RPMI7951 (cell line): ENCODE measurements at places on chromosomes 1 and 21. TPM values are rescaled to one million over a fixed set of nuclear protein-coding genes. Genes with fewer than 3 reads are reported as not detected.
A peak's percentile ranks its signal among the peaks of the same experiment; 100 is the strongest.

The GPR52 gene
- total RNA-seq: 0.24 and 0.49 TPM in 2 replicates

The TGFB2 gene
- 11.3 and 18.7 TPM in 2 replicates for total RNA-seq

GRCh38 chr1:223776075-223776814 lies 63.9 kb downstream of the CAPN2 start:
- peak; percentile 78 for DNase-seq

GRCh38 chr1:6443339-6444115 lies 19.0 kb downstream of the ESPN start:
- DNase-seq: no peak

GRCh38 chr1:203465948-203466347 lies 9.7 kb upstream of the PRELP start:
- DNase-seq: no peak

DNA sequence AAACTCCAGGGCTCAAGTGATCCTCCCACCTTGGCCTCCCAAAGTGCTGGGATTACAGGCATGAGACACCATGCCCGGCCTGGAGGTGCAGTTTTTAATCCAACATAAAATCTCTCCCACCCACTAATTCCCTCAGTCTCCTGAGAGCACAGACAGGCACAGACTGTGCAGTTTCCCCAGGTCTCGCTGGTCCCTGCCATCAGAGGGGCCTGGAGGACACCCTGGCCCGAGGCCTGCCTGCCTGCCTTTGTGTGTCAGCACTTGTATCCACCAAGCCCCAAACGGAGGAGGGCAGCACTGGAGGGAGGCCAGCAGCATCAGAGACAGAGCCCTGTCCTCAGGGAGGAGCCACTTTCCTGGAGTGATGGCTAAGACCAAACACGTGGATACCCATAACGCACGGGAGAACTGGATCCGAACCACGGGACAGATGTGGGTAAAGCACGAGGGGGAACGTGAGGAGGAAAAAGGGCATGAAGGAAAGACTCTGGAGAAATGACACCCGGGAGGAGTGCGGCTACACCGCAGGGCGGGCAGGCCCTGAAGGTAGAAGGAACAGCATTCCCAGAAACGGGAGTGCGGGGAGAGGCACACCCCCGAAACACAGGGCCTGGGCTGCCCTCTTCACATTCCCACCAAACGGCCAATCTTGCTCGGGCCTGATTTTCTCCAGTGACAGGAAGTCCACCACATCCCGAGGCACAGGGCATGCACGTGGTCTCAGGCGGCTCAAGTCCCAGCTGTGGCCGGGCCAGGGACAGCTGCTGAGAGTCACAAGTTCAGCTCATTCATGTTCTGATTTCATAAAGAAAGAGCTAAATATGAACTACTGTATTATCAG lies 29.7 kb downstream of the NPHP4 start:
- DNase-seq: no peak

DNA sequence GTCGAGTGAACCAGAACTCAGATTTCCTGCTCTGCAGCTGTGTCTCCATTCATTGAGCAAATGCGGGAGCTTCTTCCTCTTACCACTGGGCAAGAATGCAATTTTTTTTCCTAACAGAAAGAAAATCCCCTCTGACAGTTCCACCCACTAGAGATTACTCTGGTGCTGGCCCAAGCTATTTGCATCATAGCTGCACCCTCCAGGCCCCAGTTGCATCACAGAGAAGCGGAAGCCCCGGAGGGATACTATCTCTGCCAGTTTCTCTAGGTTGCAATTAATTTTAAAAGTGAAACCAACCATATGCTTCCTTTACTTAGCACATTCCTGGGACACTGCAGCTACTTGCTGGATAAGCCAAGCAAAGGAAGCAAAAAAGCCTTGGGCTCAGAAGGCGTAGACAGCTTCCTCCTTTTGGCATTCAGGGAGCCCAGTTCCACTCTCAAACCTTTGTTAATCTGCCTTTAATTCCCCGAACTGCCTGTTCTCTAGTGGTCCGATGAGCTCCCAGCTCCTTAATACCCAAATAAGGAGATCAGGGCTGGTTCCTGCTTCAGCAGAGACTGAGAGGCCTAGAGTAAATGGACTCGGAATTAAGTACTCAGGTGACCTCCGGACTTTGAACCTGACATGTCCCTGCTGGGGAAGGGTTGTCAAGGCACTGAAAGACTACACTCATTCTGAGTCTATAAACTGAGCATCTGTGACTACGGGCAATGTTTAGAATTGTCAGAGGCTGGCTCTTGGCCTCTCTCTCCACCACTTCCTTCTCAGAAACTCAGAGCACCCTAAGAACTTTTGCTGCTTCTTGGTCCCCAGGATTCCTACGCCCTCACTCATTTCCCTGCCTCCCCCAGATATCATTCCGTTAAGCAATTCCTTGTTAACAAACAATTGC lies 72.5 kb upstream of the TNFSF18 start:
- DNase-seq: peak; percentile 97

DNA sequence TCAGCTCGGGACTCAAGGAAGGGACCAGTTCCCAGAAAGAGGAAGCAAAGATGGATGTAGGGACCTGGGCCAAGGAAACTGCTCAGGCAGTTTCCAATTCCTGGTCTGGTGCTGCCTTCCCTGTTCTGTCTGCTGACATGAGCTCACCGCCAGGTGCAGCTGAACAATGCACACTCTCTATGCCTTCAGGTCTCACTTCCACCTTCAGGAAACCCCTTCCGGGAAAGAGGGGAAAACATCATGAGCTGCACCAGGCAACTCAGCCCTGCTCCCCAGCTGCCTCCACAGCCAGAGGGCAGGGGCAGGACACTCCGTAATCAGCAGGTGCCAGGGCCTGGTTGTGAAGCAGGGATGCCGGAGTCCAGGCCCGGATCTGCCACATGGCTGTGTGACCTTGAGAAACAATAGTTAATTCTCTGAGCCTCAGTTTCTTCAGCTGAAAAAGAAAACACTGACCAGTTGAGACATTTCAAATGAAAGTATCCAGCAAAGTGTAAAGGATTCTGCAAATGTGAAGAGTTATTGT lies 27.8 kb downstream of the SMIM12 start:
- no peak for DNase-seq

DNA sequence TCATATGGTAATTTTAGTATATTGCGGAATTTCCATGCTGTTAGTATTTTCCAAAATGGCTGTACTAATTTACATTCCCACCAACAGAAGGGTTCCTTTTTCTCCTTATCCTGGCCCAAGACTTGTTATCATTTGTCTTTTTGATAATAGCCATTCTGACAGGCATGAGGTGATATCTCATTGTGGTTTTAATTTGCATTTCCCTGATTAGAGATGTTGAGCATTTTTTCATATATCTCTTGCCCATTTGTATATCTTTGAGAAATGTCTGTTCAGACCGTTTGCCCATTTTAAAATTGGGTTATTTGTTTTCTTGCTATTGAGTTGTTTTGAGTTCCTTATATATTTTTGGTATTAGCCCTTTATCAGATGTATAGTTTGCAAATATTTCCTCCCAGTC lies 14.0 kb downstream of the CAPZA1 start:
- no peak for DNase-seq

GRCh38 chr1:199089393-199090122 lies 450.7 kb downstream of the PTPRC start:
- DNase-seq: no peak
